NCI-H69 (cell line): ENCODE measurements at places on chromosomes 4 and X.

- no peak for DNase-seq
These were observed 20.6 kb downstream of the AKAP14 start for GRCh38 chrX:119916310-119916709.

- peak; percentile 29 for DNase-seq
These were observed 47.4 kb downstream of the SMIM14 start for GRCh38 chr4:39591290-39591689.

DNA sequence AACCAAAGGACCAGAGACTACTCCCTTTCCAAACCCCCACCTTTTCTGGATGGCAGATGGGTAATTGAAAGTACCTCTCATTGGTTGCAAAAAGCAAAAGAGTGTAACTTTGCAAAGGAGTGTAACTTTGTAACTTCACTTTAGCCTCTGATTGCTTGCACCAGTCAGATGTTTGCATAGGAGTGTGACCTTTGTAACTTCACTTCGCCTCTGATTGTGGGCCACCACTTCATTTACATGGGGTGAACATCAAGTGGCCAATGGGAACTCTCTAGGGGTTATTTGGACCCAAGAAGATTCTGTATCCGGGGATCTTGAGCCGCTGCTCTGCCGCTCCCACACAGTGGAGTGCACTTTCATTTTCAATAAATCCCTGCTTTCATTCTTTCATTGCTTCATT is 9.9 kb upstream of the SLC25A43 start:
- no peak for DNase-seq

- DNase-seq = no peak
These were observed 353.7 kb upstream of the SLC7A11 start for GRCh38 chr4:138595731-138596460.

DNA sequence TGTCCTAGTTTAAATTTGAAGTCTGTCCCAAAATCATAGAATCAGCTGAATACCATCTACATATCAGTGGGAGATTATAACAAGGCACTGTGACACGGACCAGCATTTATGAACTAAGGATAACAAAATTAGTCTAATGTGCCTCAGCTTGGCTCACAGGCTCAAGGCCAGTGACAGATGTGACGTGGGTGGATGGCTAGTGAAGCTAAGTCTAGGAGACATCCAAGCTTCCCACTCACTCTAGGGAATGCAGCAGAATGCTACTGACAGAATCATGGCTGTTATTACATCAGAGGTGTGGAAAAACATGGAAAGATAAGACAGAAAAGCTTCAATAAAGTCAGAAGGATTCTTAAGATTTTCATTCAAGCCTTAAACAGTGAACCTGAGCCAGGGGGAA is 329.9 kb downstream of the NAF1 start:
- no peak for DNase-seq

DNA sequence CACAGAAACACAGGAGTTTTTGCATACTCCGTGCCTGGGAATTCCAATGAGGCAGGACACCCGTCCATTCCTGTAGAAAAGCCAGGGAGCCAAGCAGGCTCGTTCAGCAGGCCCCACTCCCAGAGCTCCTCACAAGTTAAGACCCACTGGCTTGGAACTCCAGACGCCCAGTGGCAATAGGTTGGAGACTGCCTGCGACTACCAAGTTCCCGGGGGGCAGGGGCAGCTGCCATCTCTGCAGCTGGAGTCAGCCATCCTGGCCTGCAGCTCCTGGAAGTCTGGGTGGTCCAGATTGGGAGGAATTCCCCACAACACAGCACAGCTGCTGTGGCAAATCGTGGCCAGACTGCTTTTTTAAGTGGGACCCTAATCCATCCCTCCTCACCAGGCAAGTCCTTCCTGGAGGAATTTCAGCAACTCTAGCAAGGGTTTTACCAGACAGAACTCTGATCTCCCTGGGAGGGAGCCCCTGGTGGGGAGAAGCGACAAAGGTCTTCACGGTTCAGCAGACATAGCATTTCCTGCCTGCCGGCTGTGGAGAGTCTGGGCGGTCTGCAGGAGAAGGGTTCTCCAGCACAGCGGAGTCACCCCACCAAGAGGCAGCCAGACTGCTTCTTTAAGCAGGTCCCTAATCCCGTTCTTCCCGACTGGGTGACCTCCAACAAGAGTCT is 231.9 kb downstream of the STPG2 start:
- DNase-seq = no peak

DNA sequence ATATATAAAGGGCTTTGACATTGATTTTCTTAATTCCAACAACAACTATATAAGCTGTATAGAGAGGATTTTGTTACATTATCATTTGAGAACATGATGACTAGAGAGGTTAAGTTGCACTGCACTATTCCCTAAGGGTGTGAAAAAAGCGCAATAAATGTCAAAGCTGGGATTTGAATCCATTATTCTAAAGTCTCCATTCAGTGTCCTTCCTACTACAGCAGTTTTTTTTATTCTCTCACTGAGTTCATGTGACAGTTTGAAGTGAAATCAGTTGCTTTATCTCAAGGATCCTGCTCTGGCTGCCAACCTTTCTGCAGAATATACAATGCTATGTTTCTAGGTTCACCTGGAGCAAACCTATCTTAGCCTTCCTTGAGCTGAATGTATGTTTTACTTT is 177.5 kb downstream of the ANKRD50 start:
- DNase-seq = peak; percentile 6

- no peak for DNase-seq
These were observed 6.0 kb downstream of the GAGE10 start for GRCh38 chrX:49309401-49309981.

- DNase-seq = no peak
These were observed 66.8 kb downstream of the SPIN3 start for GRCh38 chrX:56928546-56928945.

DNA sequence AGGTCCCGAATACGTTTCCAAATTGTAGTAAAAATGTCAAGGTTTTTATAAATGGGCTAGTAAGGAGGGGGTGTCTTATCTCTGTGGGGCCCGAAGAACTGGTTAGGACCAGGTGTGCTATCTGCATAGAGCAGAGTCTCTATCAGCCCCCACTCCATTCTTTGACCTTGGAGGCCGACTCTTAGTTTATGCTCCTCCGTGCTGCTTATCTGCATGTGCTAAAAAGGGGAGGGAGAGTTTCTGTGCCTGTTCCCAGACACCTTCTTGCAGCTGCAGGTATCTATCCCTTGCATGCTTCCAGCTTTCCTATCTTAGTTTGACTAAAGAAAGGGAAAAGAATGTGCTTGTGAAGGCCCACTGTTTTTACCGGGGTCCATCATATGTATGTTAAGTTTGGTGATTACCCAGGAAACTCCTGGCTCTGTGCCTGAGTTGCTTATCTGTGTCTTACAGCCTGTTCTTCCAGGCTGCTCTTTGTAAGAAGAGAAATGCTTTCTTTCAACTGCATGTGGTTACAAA is 28.6 kb upstream of the NAF1 start:
- no peak for DNase-seq

GRCh38 chr4:8648296-8648695 is 55.7 kb downstream of the CPZ start:
- no peak for DNase-seq

DNA sequence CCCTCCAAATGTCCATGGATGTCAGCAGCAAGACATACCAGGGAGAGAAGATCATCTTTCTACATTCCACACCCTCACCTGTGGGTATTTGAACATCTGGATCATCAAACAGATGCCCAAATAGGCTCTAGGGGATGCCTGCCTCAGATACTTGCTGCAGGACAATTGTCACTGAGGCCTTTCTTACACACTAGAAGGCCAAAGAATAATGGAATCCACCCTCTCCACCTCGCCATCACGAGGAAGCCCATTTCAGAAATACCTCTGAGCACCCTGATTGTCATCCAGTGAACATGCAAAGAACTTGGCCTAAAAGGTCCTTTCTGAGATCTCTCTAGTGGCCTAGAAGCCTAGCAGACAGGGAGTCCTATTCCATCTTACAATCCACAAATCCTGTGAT is 6.9 kb upstream of the KIAA1210 start:
- DNase-seq = no peak

DNA sequence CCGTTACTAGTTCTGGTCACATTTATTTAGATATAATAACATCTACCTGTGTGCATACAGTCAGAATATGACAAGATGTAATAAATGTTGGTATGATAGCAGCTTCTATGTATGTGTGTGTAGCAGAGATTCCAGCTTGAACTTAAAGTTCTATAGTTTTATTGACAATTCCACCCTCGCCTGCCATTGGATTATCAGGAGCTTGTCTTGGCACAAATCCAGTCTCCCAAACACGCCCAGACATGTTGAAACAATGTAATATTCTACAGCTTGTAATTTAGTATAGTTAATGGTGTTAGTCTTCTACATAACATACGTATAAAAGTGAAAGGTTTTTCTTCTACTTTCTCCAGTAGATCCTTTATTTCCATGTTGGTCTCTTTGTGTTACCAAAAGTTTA is 44.4 kb downstream of the BBS12 start:
- peak; percentile 77 for DNase-seq

DNA sequence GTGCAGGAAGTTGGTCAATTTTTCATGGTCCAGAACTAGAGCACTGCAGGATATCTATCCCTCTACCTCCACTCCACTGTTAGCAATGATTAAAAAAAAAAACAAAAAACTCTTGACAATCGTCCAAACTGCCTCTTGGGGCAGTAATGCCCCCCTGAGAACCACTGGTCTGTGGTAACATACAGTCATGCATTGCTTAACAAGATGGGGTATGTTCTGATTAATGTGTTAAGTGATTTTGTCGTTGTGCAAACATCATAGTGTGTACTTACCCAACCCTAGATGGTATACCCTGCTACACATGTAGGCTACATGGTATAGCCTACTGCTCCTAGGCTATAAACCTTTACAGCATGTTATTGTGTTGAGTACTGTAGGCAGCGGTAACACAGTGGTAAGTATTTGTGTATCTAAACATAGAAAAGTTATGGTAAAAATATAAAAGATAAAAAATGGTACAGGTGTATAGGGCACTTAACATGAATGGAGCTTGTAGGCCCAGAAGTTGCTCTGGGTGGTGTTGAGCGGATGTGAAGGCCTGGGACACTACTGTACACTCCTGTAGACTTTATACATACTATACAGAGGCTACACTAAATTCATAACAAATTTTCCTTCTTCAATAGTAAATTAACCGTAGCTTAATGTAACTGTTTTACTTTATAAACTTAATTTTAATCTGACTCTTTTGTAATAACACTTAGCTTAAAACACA is 34.1 kb downstream of the ART3 start:
- peak; percentile 66 for DNase-seq

- DNase-seq = no peak
These were observed 68.5 kb upstream of the TMEM164 start for GRCh38 chrX:109934434-109934833.

DNA sequence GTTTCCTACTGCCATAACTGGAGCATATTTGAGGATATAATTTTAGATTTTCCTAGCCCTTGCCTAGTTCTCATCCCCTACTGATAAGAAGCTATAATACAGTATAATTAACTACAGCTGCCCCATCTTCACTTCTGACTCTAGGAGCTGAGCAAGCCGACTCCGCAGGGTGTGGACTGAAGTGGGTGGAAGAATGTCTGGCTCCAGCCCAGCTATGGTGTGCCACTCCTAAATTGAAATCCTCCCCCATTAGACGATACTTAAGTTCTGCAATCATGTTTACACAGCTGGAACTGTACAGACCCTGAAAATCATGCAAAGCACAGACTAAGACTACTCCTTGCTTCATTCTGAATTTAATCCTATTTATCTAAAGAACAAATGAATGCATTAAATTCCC is 93.1 kb downstream of the PCDH19 start:
- peak; percentile 73 for DNase-seq

DNA sequence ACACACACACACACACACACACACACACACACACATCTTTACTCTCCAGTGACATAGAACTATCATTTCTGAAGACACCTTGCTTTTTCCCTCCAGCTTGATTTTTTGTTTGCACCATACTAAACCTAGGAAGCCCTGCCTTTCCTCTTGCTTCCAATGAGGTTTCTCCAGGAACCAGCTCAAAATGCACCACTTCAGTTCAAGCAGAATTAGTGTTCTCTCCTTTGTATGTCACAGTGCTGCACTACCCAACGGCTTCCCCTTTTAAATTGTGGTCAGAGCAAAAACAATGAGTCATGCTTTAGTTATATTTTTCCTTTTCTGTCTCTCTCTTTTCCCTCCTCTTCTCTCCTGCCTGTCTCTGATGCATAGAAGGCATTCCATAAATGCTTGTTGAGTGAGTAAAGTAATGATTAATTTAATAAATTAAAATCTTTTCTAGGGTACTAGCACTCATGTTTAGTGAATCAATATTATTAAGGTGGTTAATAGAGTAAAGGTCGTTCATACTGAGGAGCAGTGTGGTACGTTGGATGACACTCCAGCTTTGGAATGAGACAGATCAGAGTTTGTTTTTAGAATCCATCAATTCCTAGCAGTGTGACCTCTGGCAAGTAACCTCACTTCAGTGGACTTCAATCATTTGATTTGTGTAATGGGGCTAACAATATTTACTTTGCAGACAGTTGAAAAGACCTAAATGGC is 5.9 kb downstream of the RTL3 start:
- DNase-seq = no peak

DNA sequence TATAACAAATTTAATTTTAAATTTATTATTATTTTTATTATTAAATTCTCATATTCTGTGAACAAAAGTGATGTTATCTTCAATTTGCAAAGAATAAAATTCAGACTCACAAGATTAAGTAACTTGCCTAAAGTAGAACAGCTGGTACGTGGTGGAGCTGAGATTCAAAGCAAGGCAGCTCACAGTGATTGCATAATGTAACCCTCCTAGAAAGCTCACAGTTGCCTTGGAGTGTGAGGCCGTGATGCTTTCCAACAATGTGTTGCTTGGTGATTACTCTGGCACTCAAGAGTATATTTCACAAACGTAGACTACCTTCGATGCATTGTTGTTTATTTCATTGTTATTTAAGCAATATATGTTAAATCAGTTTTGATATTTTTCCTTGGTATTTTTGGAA is 1039.2 kb upstream of the PABPC4L start:
- DNase-seq = peak; percentile 3

DNA sequence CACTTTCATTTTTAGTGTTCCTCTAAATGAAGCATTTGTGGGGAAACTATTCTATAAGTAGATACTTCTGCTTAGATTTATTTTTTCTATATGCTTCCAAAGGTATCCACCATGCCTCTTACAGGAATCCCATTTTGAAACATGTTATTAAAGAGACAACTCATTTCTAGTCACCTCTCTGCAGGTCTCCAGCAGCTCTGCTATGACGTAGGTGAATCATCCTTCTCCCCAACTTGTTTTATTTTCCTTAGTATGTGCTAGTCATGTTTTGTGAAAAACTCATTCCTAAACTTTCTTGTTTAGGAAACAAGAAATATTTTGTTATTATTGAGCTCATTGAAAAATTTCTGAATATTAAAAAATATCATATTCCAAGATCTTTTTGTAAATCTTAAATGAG is 12.8 kb downstream of the CXCL8 start:
- no peak for DNase-seq

- DNase-seq = no peak
These were observed 4.5 kb upstream of the TNIP3 start for GRCh38 chr4:121168446-121169281.

DNA sequence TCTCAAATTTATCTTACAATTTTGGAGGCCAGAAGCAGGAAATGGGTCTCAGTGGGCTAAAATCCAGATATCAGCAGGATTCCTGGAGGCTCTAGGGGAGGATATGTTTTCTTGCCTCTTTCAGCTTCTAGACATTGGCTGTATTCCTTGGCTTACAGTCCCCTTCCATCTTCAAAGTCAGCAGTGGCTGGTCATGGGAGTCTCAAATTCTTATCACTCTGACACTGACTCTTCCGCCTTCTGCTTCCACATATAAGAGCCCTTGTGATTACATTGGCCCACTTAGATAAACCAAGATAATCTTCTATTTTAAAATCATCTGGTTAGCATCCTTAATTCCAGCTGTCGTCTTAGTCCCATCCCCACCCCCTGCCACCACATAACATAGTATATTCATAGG is 113.0 kb downstream of the PCDH7 start:
- no peak for DNase-seq

GRCh38 chr4:179285696-179286095 is 1843.5 kb upstream of the AGA start:
- peak; percentile 66 for DNase-seq
